ENCODE measurements at places on chromosomes 11 and 22. TPM values are rescaled to one million over a fixed set of nuclear protein-coding genes. Genes with fewer than 3 reads are reported as not detected.
A peak's percentile ranks its signal among the peaks of the same experiment; 100 is the strongest.

- H3K36me3 ChIP-seq: no peaks in the 10 kb centered on the region
- peaks cover 23% of the 10 kb centered on the region for H3K4me1 ChIP-seq
- peak overlapping the region; percentile 78 for H3K27ac ChIP-seq
- peak; percentile 56 for DNase-seq
These were observed 197.2 kb downstream of the TENM4 start for GRCh38 chr11:79243422-79244210.

DNA sequence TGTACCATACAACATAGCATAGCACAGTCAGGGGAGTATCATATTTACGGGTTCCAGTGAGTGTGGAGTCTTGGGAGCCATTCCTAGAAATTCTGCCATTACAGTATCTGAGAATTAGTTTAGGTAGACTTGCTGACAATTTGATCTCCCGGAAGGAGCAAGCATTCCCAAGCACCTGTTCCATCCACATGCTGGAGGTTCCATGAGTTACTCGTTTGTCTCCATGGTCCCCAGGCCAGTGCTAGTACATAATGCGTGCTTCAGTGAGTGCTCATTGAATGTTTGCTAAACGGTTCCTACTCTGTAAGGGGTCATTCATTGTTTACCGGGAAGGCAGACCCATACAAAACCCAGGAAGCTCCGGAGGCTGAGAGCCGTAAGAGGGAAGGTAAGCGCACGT, 27.4 kb upstream of the MYOD1 start:
- H3K36me3 ChIP-seq: no peaks in the 10 kb centered on the region
- no peak for DNase-seq
- no peaks in the 10 kb centered on the region for H3K4me1 ChIP-seq

DNA sequence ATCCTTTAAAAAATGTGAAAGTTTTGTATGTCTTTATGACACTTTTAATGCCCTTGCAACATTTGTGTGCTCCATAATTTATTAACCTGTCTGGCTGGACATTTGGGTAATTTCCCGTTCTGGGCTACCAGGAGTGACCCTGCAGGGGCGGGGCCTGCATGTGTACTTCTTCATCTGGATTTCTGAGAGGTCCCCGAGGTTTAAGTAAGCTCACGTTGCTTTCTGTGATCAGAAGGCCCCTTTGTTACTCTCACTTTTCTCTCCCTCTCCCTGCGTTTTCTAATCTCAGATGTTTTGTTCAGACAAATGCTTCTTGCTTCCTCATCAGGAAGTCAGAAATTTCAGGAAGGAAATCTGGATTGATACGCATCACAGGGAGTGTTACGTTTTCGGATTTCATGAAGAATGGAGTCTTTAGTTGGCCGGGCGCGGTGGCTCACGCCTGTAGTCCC, 78.9 kb upstream of the CRYBB3 start:
- H3K36me3 ChIP-seq: no peaks in the 10 kb centered on the region
- no peak overlapping the region for H3K4me3 ChIP-seq
- H3K4me1 ChIP-seq: peaks cover 7% of the 10 kb centered on the region
- H3K27me3 ChIP-seq: no peaks in the 10 kb centered on the region
- H3K27ac ChIP-seq: peak overlapping the region; percentile 70
- DNase-seq: no peak

Gene JHY
- total RNA-seq: 1.3 TPM

DNA sequence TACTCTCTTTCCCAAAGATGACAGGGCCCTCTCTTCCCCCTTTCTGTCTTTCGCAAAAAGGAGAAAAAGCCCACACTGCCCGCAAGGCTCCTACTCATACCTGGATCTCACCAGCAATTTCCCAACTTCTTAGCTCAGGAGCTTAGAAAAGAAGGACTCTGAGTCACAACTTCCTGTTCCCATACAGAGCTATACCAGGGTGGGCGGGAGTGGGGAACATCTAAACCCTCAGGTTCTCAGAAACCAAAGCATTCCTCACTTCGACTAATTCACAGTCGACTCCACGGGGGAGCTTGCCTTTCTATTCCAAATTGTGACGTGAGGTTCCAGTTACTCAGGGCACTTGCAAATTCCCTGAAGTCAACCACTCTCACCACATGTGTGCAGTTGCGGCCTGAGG, 61.9 kb downstream of the MTNR1B start:
- H3K4me3 ChIP-seq: no peak overlapping the region
- no peaks in the 10 kb centered on the region for H3K4me1 ChIP-seq
- H3K27me3 ChIP-seq: no peaks in the 10 kb centered on the region
- no peak overlapping the region for H3K27ac ChIP-seq
- DNase-seq: no peak
- H3K36me3 ChIP-seq: no peaks in the 10 kb centered on the region

GRCh38 chr11:84993386-84993785, 633.8 kb downstream of the DLG2 start:
- DNase-seq: no peak
- no peaks in the 10 kb centered on the region for H3K36me3 ChIP-seq
- no peak overlapping the region for H3K4me3 ChIP-seq
- no peak overlapping the region for H3K27ac ChIP-seq
- no peaks in the 10 kb centered on the region for H3K27me3 ChIP-seq
- no peaks in the 10 kb centered on the region for H3K4me1 ChIP-seq

GRCh38 chr22:21829523-21829922, 37.9 kb downstream of the MAPK1 start:
- no peaks in the 10 kb centered on the region for H3K36me3 ChIP-seq
- H3K4me3 ChIP-seq: no peak overlapping the region
- DNase-seq: no peak
- no peaks in the 10 kb centered on the region for H3K4me1 ChIP-seq
- no peak overlapping the region for H3K27ac ChIP-seq

DNA sequence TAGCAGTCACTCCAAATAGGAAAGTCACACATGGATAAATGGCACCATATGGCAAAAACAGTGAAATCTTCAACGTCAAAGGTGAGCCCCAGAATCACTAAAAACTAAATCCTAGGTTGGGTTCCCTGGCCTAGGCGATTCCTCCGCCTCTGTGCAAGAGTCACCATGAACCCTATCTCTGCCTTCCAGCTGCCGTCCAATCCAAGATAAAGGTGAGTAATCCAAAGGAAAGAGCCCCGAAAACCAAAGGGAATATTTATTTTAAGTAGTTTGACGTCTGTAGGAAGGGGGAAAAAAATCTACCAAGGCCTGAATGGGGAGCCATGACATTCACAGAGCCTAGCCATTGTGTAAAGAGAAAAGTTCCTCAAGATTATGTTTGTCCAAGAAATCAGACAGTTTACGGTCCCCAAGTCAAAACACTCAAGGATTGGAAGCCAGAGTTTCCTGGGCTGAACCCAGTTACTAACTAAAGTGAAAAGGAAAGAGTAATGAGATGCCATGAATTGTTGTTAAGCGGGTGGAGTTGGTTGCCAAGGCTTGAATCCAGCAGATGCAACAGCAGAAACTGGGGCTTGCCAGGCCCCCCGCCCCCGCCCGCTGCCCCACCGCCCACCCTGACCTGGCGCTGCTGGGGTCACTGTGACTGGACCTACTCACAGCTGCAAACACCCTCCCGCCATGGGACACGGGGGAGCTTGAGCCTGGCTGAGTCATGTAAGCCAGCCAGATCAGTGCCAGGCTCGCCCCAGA, 39.7 kb upstream of the ETS1 start:
- H3K27me3 ChIP-seq: no peaks in the 10 kb centered on the region
- DNase-seq: no peak
- no peak overlapping the region for H3K27ac ChIP-seq
- no peaks in the 10 kb centered on the region for H3K4me1 ChIP-seq
- no peaks in the 10 kb centered on the region for H3K36me3 ChIP-seq

DNA sequence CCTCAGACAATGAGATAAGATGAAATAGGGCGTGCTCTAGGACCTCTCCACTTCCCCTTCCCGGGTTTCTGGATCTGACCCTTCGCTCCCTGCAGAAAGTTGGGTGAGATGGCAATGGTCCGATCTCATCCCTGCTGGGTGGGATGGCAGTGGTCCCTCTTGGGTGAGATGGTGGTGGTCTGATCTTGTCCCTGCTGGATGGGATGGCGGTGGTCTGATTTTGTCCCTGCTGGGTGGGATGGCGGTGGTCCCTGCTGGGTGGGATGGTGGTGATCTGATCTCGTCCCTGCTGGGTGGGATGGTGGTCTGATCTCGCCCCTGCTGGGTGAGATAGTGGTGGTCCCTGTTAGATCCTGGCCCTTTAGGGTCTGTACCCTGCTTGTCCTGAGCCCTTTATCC, 21.3 kb downstream of the ST14 start:
- H3K4me3 ChIP-seq: no peak overlapping the region
- DNase-seq: no peak
- no peaks in the 10 kb centered on the region for H3K27me3 ChIP-seq
- H3K4me1 ChIP-seq: no peaks in the 10 kb centered on the region
- H3K36me3 ChIP-seq: no peaks in the 10 kb centered on the region
- no peak overlapping the region for H3K27ac ChIP-seq

DNA sequence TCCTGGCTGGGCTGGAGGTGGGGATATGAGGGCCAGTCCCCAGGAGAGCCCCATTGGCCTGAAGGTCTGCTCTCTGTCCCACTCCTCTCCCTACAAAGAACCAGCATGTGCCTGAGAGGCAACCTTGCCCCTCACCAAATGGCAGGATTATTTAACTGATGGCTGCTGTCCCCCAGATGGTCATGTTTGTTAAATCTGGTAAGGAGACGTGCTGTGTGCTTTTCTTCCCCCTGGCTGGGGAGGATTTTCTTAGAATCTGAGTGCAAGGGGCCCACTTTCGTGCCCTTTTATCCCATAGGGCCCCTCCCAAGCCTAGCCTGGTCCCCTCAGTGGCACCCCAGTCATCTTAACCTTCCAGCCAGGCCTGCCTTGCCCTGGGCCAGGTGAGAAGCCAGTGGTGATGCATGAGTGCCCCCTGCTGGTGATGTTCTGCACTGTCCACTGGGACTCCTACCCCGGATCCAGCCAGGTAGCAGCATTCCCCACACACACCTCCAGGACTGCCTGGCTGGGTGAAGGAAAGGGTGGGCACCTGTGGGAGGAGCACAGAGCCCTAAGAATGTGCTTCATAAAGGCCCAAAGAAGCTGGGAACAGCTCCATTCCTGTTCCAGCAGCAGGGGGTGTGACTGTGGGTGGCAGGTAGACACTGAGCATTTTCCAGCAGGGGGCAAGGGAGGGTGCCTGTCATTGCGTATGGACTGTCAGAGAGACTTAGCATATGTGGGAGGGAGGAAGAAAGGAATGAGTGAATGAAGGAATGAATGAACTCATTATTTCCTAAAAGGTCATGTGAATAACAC, 28.9 kb downstream of the MFNG start:
- no peaks in the 10 kb centered on the region for H3K27me3 ChIP-seq
- no peak overlapping the region for H3K4me3 ChIP-seq
- H3K27ac ChIP-seq: no peak overlapping the region
- H3K36me3 ChIP-seq: no peaks in the 10 kb centered on the region
- no peak for DNase-seq

DNA sequence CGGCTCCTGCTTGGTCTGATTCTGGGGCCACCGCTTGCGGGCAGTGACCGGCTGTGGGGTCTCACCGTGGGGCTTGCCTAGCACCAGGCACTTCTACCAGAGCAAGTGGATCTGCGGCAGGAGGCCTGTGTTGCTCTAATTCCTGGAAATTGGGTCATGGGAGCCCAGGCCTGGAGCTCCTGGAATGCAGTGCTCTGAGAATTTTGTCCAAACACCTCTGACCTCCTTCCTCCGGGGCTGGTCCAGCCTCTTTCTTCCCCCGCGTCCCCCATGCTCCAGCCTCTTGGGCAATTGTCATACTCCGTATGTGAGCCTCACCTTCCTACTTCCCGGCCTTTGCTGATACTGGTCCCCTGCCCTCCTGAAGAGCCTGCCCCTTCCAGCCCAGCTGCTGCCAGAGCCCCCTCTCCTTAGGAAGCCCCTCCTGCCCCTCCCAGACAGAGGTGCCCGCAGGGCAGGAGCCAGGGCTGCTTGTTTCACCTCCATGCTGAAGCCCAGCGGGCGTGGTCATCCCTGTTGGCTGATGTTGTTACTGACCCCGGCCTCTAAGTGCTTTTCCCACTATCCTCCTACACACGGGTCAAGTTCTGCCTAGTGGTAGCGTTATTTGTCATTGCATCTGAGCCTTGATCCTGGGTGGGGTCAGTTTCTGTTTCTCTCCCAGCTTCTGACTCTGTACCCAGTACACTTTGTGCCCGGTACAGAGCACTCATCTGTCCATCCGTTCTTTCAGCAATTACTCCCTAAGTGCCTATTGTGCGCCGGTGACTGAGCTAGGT, 9.6 kb downstream of the MGAT3 start:
- H3K4me1 ChIP-seq: no peaks in the 10 kb centered on the region
- H3K27me3 ChIP-seq: no peaks in the 10 kb centered on the region
- no peak for DNase-seq
- H3K27ac ChIP-seq: no peak overlapping the region
- no peak overlapping the region for H3K4me3 ChIP-seq
- no peaks in the 10 kb centered on the region for H3K36me3 ChIP-seq

DNA sequence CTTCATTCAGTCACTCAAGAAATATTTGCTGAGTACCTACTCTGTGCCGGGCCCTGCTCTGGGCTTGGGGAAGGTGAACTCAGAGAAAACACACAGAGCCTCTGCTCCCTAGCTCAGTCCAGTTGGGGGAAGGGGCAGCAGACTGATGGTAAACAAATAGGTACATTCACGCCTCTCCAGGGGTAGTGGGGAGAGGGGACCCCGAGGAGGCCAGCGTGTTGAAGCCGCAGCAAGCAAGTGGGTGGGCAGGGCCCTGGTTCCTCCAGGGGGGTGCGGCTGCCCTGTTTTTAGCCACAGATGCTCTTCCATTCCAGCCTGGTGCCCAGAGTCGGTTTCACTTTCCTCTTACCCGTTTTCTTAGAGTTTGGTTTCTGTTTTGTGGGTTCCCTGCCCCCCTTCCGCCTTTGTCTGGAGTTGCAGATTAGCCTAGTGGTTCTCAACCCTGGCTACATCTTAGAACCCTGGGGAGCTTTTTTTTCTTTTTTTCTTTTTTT, 8.7 kb downstream of the DRAP1 start:
- H3K36me3 ChIP-seq: peaks cover 3% of the 10 kb centered on the region
- no peak overlapping the region for H3K27ac ChIP-seq
- H3K27me3 ChIP-seq: no peaks in the 10 kb centered on the region

GRCh38 chr11:1297576-1298473, 11.6 kb downstream of the TOLLIP start:
- DNase-seq: no peak
- H3K27me3 ChIP-seq: no peaks in the 10 kb centered on the region
- peaks cover 6% of the 10 kb centered on the region for H3K4me1 ChIP-seq
- no peak overlapping the region for H3K4me3 ChIP-seq

- H3K4me1 ChIP-seq: no peaks in the 10 kb centered on the region
- H3K27ac ChIP-seq: no peak overlapping the region
- no peaks in the 10 kb centered on the region for H3K27me3 ChIP-seq
- no peaks in the 10 kb centered on the region for H3K36me3 ChIP-seq
These were observed 30.4 kb downstream of the KCNJ4 start for GRCh38 chr22:38424525-38425080.

DNA sequence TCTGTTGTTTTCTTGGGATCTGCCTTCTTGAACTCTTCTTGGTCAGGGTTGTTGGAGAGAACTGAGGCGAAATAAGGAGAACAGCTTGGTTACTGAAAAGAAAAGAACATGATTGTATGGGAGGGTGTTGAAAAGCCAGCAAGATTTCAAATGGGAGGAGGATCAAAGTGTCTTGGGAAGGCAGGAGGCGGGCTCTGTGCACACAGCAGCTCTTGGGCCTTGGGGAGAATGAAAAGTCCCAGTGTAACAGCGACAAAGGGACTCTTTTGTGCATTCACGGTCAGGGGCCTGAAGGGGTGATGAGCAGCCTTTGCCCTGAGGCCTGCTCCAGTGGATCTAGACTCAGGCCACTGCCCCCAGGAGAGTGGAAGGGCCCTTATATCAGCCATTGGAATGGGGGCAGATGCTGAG, 135.4 kb downstream of the ADAMTS15 start:
- no peaks in the 10 kb centered on the region for H3K27me3 ChIP-seq
- DNase-seq: no peak
- no peak overlapping the region for H3K4me3 ChIP-seq

- H3K27ac ChIP-seq: peak overlapping the region; percentile 95
- peaks cover 15% of the 10 kb centered on the region for H3K36me3 ChIP-seq
- peaks cover 7% of the 10 kb centered on the region for H3K4me1 ChIP-seq
- no peak for DNase-seq
- no peaks in the 10 kb centered on the region for H3K27me3 ChIP-seq
These were observed 561 bp downstream of the TRMT112 start for GRCh38 chr11:64316672-64317324.
